Neural progenitor cell (in vitro differentiated cells): ENCODE measurements at places on chromosomes 2 and 18. TPM values are rescaled to one million over a fixed set of nuclear protein-coding genes. Genes with fewer than 3 reads are reported as not detected.

ANKRD62 gene
- 0.15 TPM in 1 of 2 replicates, not detected in the other for total RNA-seq

RAX gene
- total RNA-seq, result 20.7 and 78.1 TPM in 2 replicates

DSG3 gene
- not detected in 2 replicates for total RNA-seq

TNFAIP6 gene
- 0.22 TPM in 1 of 2 replicates, not detected in the other for total RNA-seq

AP1S3 gene
- 4.9 and 5.1 TPM in 2 replicates for total RNA-seq

MYO3B gene
- 16.8 and 27.3 TPM in 2 replicates for total RNA-seq

COLEC12 gene
- total RNA-seq, result 2.0 and 2.1 TPM in 2 replicates

OBSL1 gene
- total RNA-seq, result 31.0 and 111 TPM in 2 replicates

STARD6 gene
- total RNA-seq, result not detected in 2 replicates

DYNC2LI1 gene
- 37.6 and 92.1 TPM in 2 replicates for total RNA-seq

TRABD2A gene
- 1.7 and 2.0 TPM in 2 replicates for total RNA-seq

ID2 gene
- total RNA-seq, result 140 and 224 TPM in 2 replicates
